Non-pigmented ciliary epithelial cell (primary cell): ENCODE measurements at places on chromosomes 11 and 22.

DNA sequence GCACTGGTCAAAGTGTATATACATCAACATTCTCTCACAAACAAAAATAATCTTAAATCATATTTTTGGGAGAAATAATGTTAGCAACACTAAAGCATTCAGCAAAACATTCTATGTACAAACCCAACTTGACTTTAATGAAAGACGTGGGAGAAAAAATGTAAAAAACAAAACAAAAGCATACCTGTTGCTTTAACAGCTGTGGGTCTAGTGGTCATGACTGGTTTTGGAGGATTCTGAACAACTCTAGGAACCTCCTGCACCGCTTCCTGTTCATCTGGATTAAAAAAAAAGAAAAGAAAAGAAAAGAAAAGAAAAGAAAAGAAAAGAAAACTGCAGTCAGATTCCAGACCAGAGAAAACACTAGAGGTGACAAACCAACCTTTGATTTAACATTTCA is 2.1 kb downstream of the FNBP4 start:
- DNase-seq: no peak

DNA sequence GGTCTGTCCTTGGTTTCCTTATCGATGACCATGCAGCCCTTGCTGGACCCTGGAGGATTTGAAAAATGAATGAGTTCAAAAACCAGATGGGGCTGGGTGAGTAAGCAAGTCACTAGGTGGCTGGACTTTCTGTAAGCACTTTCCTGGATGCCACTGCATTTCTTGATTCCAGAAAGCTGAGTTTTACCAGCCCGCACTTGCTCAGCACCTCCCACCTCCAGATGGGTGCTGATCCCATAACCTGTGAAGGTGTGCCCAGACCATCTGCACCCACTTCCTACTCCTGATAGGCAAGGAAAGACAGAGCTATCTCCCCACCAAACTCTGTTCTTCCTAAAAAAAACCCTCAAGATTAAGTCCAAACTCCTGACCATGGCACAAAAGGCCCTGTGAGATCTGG is 21.1 kb downstream of the ASCC2 start:
- no peak for DNase-seq

DNA sequence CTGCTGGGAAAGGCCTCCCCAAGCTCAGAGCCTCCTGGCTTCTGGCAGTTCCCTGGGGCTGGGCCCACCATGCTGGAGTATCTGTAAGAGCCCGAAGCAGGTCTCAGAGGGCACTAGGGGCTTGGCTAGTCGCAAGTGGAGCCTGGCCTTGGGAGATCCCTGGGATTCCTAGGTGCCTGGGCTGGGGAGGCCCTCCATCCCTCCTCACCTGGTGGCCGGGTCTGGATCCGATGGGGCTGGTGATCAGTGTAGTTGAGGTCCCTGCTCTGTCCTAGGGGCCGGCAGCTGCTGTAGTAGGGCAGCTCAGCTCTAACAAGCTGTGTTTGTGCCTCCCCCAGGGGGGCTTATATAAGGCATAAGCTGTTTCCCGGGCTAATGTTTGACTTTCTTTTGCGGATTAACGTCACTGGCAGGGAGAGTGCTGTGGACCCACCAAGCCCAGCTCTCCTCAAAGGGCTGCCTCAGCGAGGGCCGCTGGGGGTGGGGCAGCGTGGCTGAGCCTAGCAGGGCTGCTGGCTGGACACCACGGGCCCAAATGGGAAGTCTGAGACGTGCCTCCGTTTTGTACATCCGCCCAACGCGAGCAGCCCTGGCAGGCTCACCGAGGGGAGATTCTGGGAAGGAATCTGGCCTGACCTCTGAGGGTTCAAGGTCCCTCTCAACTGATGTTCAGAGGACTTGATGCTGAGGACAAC is at the start of gene SLC22A8:
TSS of gene SLC22A8 (minus strand) at position 321 of the 695 bp plus-strand sequence. CDS start 883 bp downstream, outside the sequence.
- DNase-seq: no peak

- no peak for DNase-seq
Measured at GRCh38 chr11:86183694-86184093, 60.9 kb upstream of the EED start.

- DNase-seq: no peak
Measured at GRCh38 chr11:81071606-81072005, 1630.8 kb upstream of the TENM4 start.

GRCh38 chr11:11958403-11959231 is 49.8 kb downstream of the DKK3 start:
- DNase-seq: no peak

- DNase-seq: no peak
Measured at GRCh38 chr11:111387363-111387762, 8.3 kb upstream of the POU2AF1 start.

DNA sequence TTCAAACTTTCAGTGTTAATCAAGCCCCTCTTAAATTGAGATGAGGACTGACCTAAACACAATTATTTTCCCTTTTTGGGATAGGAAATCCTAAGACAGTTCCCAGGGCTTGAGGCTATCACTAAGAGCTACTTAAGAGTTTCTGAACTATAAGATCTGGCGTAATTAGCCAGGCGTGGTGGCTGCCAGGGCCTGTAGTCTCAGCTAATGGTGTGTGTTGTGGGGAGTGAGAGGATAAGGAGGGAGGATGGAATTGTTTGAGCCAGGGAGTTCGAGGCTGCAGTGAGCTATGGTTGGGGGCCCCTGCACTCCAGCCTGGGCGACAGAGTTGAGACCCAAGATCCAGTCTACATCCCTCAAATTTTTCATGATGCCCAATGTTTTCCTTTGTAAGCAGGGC is 23.5 kb upstream of the EXPH5 start:
- DNase-seq: no peak

GRCh38 chr11:69242266-69242920 is 51.6 kb upstream of the MYEOV start:
- DNase-seq: no peak

DNA sequence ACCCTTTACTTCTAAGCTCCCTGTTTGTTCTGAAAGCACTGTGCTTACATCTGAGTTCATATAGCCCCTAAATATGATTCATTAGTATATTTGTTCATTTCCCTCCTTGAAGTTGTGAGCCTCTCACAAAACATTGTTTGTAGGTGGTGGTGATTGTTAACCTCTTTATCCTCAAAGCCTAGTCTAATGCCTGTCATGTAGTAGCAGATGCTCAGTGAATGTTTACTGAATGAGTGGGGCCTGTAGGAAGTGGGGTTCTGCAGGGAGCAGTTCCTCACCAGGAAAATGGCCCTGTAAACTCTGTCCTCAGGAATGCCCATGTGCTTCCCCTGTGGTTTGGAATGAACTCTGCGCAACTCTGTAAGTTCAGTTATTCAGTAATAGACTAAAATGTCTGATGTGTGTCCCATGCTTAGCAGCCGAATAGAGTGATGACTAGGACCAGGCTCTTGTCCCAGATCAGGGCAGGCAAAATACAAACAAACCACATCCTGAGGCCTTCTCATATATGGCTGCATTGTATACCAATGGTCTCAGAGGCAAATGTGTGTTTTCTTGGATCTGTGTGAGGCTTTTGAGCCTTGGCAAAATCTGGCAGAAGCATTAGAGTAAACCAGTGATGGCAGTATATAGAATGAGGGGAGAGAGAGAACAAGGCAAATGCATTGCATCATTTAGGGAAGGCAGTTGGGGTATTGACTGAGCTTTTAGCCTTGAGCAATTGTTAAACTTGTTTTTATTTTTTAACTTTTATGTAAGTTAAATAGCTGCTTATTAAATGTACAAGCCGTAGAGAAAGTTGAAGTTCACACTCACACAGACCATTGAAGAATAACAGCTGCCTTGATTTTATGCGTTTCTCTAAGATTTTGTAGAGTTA is 91.4 kb upstream of the BIRC3 start:
- DNase-seq: peak; percentile 97

DNA sequence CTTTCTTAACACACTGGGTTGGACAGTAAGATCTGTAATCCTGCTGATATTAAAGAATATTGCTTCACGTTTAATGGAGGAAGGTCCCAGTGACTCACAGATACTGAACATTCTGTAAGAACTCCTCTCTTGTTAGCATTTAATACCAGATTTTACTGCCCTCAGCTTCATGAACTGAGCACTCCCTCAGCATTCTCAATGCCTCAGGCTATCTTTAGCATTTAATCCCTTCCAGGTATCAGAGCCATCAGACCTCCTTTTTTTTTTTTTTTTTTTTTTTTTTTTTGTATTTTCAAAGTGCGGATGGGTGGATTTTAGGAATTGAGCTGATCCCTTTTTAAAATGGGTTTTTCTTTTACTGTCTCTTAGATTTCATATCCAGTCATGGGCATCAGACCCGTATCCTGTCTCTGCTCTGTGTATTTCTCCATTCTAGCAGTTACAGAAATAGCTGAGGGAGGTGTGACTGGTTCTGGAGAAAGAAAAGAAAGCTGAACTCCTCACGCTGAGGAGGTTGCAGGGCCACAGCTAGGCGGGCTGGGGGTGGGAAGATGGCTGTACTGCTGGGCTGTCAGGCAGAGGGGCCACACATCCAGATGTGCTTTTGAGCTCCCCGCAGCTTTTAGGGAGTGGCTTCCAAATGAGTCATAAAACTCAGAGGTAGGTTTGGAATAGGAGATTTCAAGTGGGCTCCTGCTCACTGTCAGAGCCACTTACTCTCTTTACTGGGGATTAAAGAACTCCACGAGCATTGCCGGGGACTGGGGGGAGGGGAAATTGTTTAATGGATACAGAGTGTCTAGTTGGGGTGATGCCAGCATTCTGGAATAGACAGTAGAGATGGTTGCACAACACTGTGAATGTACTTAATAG is 97.0 kb downstream of the SYT9 start:
- DNase-seq: no peak

GRCh38 chr11:5719703-5720495 is 16.3 kb upstream of the OR56B1 start:
- DNase-seq: no peak

DNA sequence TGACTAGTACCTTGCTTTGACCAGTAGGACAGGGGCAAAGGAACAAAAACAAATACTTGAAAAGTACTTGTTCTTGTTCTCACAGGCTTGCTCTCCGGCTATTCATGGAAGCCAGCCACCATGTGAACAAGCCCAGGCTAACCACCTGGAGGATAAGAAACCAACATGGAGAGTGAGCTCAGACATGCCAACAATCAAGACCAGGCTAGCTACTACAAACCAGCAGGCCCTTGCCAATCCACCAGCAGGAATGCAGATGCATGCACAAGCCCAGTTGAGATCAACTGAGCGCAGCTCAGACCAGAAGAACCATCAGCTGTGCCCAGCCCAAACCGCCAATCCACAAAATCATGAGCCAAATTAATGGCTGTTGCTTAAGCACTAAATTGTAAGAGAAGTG is 180.1 kb upstream of the ISX start:
- no peak for DNase-seq

- DNase-seq: no peak
Measured at GRCh38 chr22:50734343-50734771, 3.6 kb upstream of the ACR start.

DNA sequence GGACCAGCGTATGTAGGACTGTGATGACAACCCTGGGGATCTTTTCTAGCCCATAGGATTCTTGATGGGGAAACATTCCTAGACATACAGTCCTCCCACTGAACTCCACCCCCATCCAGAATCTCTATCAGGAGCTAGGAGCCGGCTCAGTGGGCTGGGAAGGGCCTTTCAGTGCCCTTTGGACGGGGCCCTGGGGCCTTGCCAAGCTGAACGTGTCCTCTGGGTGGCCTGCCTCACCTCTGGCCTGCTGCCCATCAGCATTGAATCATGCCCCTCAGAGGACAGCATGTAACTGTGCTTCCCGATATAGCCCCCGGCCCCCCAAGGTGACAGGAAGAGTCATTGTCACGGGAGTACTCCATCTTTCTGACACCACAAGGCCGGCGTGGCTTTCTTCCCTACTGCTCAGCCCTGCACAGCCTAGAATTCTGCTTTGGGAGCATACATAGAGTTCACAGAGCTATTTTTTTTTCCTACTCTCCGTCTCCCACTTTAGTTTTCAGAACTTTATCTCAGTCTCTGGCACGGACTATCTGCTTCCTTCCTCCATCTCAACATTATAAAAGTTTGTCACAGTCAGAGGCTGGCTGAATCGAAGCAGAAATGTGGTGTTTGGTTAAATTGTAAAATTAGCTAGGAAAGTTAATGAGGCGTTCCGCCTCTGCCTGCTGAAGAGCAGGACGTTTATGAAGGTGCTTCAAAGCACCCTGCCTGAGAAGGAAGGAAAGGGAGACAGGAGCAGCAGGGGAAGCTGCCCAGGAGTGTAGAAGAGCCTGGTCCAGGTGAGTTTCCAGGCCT is 111.9 kb downstream of the ZBTB16 start:
- DNase-seq: no peak

DNA sequence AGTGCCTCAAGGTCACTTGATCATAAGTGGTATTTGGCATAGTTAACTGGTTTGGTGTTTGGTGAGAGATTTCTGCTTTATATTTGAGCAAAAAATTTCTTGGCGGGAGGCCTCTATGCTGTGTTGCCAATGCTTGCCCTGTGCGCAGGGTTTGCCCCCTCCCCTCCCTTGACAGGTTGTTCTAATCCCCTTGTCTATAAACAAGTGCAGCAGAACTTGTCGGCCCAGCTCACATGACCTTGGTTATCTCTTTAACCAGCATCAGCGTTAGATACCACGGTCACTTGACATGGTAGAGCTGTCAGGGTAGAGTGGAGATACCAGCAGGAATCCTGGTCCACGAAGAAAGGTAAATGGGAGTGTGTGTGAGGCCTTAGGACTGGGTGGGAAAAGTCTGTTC is 35.6 kb downstream of the MARK2 start:
- DNase-seq: no peak

DNA sequence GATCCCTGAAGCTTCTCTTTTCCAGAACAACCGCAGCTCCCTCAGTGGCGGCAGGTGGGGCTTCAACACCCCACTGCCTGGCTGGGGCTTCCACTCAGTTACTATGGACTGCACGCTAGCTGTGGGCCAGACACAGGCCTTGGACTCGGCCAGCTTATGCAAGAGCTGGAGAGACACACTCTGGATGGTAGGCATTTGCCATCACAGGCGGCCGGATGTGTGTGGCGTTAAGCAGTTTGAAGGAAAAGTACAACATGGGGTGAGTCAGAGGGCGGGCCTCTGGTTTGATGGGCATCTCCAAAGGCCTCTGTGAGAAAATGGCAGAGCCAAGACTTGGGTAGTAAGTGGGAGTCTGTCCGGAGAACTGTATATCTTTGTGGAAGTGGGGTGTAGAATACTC is 17.6 kb downstream of the KCNJ4 start:
- DNase-seq: no peak

GRCh38 chr11:19187114-19187832 is 14.5 kb downstream of the CSRP3 start:
- DNase-seq: no peak

- DNase-seq: peak; percentile 64
Measured at GRCh38 chr11:58301576-58301975, 33.5 kb upstream of the OR10W1 start.
